Cardiac muscle cell (in vitro differentiated cells and primary cell): ENCODE measurements at places on chromosomes 4 and X.

- no peak for DNase-seq
These were observed 29.0 kb downstream of the NAA11 start for GRCh38 chr4:79296768-79297428.

DNA sequence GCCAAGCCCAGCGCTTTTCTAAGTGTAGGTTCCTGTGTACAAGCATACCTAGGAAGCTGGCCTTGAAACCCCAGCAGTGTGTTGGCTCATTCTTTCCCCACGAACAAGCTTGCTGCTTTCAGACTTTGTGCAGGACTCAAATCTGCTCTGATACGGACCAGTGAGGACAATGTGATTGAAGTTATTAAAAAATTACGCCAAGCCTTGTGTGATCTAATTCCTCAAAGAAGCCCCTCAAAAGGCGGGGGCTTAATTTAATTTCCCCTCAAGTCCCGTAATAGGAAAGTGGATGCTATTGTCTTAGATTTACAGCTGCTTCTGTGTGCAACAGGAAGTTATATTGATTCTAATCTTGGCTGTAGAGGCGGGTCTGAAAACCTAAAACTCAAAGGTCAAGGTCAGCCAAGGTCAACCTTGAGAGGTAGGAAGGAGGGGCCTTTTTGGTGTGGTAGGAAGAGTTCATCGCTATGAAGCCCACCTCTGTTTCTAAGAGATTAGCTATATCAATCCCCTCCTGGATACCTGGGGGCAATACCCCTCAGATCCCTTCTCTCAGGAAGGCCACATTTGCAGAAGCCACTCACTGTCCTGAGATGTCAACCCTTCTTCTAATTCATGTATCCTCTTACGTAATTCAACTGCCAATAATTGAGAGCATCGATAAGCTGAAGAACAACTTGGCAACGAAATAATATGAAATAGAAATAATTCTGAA, 45.1 kb downstream of the TBC1D9 start:
- no peak for DNase-seq

- DNase-seq, result no peak
These were observed 30.7 kb downstream of the MAP7D3 start for GRCh38 chrX:136220540-136220939.

- DNase-seq, result peak; percentile 28
These were observed 7.3 kb downstream of the CCDC110 start for GRCh38 chr4:185464183-185464582.

- DNase-seq, result no peak
These were observed 157.0 kb downstream of the SHROOM3 start for GRCh38 chr4:76591992-76592391.

DNA sequence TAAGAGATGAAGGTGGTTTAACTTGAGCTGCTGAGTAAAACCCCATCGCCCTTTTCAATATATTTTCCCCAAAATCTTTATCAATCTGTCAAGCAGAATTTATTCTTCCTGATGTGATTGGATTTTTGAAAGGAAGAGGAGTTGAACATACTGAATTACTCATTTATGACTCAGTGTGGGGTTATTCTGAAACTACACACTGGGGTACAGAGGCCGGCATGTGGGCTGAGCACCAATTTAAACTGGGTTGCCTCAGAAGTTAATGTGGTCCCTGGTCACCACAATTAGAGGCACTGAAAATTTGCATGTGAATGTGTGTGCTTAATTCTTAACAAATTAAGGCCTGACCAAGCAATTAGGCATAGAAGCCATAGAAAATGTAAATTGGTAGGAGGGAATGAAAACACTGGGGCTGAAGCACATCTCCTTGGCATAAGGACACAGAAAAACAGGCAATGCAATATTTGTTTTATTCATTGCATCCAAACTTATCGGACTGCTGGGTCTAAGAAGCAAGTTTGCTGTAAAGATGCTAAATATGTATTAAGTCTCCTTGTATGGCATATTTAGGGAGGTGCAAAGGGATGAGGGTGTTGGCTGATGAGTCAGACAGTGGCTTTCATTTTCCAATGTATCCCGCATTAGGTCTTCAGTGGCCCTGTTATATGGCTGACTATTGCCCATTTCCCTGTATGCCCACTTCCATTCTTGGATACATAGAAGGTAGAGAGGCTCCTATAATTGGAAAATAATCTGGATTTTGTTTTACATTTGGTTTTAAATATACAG, 170.9 kb downstream of the IL15 start:
- no peak for DNase-seq
